ENCODE measurements at places on chromosomes 1 and 21.

GRCh38 chr1:27522432-27523336 lies 32.7 kb upstream of the WASF2 start:
- DNase-seq: peak; percentile 89

- DNase-seq: no peak
Measured at GRCh38 chr1:59494145-59494833, 197.4 kb downstream of the FGGY start.

DNA sequence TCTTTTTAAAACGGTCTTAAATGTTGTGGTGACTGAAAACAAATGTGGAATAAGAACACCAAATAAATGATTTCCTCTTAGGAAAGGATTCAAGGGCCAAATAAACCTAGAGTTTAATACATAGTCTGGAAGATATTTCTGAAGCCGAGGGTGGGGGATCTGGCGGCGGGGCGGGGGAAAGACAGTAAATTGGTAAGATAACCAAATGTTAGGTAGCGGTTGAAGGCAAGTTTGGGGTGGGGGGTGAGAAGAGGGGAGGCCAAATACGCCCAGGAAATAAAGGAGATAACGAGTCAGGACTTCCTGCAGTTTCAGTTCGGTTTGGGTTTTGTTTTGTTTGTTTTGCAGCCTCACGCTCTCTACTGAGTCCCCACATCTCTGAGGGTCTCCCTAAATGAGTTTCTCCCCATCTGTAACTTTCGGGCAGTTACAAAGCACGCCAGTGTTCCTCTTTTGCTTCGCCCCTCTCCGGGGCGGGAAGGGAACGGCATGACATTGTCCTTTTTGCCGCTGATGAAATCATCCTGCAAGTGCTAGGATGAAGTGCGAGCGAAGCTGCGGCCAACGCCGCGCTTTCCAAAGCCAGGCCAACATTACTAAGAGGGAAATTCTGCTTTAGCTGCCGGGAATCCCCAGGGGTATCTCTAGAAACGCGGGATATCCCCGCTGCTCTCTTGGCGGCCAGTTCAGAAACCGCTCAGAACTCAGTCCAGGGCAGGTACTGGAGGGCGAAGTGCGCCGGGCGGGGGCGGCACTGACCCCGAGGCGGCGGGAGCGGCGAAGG lies 844 bp downstream of the NIBAN1 start:
- DNase-seq: peak; percentile 69

- DNase-seq: no peak
Measured at GRCh38 chr1:55692726-55693125, 477.6 kb upstream of the USP24 start.

- no peak for DNase-seq
Measured at GRCh38 chr21:42401154-42401553, 2.5 kb upstream of the UBASH3A start.

- DNase-seq: no peak
Measured at GRCh38 chr1:217079584-217079983, 356.4 kb upstream of the ESRRG start.

GRCh38 chr1:39652105-39652504 lies 12.7 kb upstream of the HEYL start:
- DNase-seq: peak; percentile 47

DNA sequence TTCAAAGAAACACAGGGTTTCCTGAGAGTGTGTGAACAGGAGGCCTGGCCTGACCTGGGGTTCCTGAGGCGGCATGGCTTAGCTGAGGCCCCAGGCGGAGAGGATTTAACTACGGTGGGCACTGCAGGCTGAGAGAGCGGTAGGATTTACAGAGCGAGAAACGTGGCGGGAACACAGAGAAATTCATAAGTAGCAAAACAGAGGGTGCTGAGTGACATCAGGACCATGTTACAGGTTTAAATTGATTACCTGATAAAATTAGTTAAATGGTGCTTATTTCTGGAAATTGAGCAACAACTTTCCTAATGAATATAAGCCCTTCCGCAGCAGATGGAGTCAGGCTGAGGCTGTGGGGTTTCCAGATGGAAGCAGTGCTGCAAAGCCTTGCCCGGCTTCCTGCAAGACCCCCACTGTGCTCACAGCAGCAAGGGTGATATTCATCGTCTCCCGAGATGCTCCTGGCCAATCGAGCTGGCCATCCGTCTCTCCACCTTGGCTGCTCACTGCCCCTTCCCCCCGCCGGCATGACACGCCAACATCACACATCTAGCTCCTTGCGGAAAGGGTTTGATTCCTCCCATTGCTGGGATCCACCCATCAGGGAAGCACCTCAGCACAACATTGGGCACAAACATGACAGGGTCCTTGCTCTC lies 69.4 kb upstream of the MORC3 start:
- no peak for DNase-seq

- peak; percentile 53 for DNase-seq
Measured at GRCh38 chr1:227794817-227795192, 20.7 kb upstream of the PRSS38 start.

GRCh38 chr21:46268371-46268770 lies 17.0 kb downstream of the MCM3AP start:
- no peak for DNase-seq

DNA sequence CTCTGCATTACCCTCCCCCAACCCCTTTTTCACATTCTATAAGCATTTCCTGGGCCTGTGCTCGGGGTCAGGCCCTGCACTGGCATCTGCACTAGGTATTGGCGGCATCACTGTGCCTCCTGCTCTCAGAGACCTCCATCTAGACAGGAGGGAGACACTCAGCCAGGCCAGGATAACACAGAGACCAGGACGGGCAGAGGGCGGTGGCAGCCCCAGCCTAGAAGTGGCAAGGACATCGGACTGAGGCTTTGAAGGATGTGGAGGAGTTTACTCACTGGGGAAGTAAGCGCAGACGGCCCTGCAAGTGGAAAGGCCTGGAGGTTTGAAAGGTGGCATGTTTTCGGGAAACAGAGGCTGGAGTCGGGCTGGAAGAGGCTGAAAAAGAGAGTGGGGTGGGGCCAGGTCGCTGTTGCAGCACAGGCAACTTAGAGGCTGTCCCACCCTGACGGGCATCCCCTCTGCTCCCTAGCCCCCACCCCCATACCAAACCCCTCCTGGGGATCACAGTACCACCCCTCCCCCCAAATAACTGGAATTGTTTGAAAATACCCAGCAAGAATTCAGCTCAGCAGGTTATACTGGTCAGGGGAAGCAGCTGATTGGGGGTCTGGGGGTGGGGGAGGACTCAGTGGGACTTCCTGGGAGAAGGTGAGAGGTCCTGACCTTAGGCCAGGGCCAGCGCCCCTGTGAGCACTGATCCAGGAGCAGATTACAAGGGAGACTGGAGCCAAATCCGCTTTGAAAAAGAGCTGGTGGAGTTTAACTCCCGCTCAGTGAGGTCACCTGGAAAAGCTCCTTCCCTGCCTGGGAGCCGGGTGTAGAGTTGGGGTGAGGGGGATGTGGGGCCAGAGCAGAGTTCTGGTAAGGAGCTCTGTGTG lies 121.8 kb upstream of the WNT4 start:
- no peak for DNase-seq

- no peak for DNase-seq
Measured at GRCh38 chr1:200351826-200352549, 57.8 kb downstream of the ZNF281 start.

- no peak for DNase-seq
Measured at GRCh38 chr1:81314513-81315233, 486.1 kb upstream of the ADGRL2 start.

GRCh38 chr1:198771563-198772153 lies 132.8 kb downstream of the PTPRC start:
- DNase-seq: no peak

DNA sequence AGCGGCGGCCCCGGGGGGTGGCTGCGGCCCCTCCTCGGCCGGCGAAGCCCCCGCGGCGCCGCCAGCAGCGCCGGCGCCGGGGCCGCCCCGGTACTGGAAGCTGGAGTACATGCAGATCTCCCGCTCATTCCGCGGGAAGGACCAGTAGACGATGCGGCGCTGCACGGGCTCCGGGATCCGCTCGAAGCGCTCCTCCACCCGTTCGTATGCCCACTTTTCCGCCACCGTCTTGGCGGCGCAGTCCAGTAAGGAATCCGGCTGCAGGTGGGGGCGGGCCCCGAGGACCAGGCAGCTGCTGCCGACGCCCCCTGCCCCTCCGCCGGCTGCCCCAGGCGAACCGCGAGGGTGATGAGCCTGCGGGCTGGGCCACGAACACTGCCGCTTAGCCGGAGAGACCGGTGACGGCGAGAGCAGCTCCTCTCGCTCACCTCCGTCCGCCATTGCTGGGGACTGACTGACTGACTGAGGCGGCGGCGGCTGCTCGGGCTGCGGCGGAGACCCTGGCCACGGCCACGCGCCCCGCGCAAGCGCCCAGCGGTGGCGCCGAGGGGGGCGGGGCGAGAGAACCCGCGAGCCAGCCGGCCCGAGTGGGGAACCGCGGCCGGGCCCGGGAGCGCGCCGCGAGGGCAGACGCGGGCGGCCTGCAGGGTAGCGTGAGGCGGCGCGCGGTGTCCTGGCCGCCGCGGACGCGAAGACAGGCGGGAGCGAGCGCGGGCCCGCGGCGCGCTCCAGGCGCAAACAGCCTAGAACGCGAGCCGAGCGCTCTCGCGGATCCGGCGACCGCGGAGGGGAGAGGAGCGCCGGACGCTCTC lies at the start of gene ZSWIM5:
Gene ZSWIM5, minus strand, starts transcription at position 696 of the 812 bp plus-strand sequence. Its CDS starts 255 bp downstream, at position 441.
- peak; percentile 71 for DNase-seq

GRCh38 chr1:111227434-111227833 lies at the start of gene CHI3L2:
Gene CHI3L2, plus strand, starts transcription at chr1:111227713. Its CDS starts 17 bp downstream, at chr1:111227730.
- DNase-seq: no peak

DNA sequence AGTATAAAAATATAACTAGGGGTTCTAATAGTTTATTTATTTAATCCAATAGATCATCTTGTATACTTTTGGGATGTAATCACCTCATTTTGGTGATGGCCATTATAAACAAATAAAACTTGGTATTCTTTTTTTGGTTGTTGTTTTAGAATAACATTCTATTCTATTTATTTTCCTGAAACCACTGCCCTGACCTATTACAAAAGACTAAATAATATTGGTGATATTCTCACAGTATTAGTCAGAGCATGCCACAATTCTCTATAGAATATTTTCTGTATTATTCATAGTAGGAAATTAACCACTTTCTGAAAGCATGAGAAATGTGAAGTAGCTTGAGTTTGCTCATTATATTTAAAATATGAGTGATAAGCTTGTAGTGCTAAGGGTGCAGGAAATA lies 54.1 kb upstream of the LRRC7 start:
- no peak for DNase-seq

DNA sequence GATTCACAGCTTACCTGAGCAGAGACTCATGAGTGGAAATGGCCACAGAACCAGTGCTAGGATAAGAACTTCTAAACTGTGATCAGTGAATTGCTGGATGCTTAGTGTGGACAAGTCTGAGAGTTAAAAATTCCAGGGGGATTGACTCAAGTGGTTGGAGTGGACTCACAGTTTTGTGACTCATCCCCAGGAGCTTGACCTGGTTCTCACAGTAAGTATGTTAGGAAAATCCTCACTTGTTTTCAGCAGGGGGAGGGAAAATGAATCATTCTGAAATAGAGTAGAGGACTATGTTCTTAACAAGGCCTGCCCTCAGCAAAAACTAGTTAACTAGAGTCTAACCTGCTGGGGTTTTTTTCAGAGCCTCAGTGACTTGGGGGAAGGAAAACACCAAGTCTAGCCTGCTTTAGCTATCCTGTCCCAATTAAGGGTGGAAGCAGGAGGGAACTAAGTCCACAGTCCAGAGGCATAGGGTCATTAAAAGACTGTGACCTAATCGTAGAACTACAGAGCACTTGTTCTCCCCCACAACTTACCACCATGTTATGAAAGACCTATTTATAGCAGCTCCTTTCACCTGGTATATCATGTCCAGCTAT lies 6.1 kb upstream of the CDC73 start:
- no peak for DNase-seq

GRCh38 chr21:45421071-45421845 lies 16.3 kb downstream of the COL18A1 start:
- DNase-seq: peak; percentile 23

GRCh38 chr1:109315288-109315687 lies 8.5 kb upstream of the MYBPHL start:
- no peak for DNase-seq
